ENCODE measurements at places on chromosomes 5 and 9.

- no peak for DNase-seq
These were observed 25.0 kb upstream of the ERMP1 start for GRCh38 chr9:5857928-5858327.

GRCh38 chr5:146751781-146752401, 126.7 kb downstream of the PPP2R2B start:
- DNase-seq = no peak

GRCh38 chr9:92976431-92976830, 29.1 kb downstream of the FGD3 start:
- DNase-seq = no peak

GRCh38 chr9:136587944-136588662, 42.3 kb upstream of the NOTCH1 start:
- DNase-seq = no peak

DNA sequence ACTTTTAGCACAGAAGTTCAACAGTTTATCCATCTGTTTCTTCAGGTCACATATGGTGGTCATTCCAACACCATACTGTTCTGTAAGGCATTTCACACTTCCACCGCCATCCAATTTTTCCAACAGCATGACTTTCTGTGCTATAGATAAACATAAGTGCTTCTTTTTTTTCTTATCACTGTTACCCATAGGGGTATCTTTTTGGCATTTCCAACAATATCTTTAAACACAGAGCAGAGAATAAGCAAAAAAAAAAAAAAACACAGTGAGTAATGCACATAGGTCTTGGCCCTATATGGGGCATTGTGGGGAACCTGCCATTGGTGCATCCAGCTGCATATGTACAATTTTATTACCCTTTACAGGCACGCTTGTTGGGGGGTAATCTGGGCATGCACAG, 12.2 kb upstream of the ZNF367 start:
- no peak for DNase-seq

GRCh38 chr9:84027201-84027600, 46.6 kb downstream of the RMI1 start:
- DNase-seq = no peak

DNA sequence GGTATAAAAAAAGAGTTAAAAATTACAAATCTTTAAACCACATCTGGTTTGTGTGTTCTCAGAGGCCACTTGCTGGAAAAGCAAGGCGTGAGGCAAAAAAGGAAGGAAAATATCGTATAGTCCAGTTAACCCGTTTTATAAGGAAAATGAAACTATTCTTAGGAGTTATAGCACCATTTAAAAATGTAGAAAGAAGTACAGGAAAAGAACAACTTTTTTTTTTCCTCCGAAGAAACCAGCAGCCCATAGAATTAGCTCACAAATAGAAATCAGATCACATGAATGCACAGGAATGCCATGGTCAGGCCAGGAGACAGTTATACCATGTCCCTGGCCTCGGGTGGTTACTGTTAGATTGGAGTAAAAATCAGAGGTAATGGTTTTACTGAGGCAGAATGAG, 241.6 kb downstream of the FBXL7 start:
- no peak for DNase-seq

- no peak for DNase-seq
These were observed 382.9 kb downstream of the GLIS3 start for GRCh38 chr9:3916984-3917383.

DNA sequence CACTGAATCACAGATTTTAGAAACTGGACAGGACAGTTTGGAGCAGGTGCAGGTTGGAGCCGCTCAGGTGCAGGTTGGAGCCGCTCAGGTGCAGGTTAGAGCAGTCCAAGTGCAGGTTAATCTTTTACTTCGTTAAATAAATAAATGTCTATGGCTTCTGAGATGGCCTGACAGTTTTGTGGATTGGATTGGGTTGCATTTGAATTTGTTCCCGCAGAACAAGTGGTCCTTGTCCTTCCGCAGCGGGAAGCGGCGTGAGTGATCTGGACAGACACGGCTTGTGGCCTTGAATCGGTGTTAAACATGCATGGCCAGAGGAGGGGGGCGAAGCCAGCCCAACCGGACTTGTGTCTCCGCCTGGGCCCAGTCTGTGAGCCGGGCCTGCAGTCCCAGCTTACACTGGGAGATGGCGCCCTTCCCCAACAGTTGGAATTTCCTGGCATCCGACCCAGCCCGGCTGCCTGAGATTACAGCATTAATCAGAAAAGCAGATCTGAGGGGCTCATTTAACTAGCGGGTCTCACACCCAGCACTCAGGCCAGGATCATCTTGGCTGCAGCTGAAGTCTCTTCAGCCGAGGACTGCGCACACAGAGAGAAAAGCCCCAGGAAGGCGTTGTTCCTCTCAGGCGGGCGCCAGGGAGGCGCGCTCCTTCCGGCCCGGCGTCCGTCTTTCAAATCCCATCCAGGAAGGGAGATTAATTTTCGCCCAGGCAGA, 1.5 kb upstream of the OLFM1 start:
- DNase-seq = peak; percentile 37

- DNase-seq = no peak
These were observed 41.4 kb upstream of the TIFAB start for GRCh38 chr5:135493406-135494180.

GRCh38 chr9:93635186-93636107, 59.1 kb downstream of the PHF2 start:
- no peak for DNase-seq

GRCh38 chr9:29697011-29697410, 2123.7 kb upstream of the C9orf72 start:
- DNase-seq = no peak

DNA sequence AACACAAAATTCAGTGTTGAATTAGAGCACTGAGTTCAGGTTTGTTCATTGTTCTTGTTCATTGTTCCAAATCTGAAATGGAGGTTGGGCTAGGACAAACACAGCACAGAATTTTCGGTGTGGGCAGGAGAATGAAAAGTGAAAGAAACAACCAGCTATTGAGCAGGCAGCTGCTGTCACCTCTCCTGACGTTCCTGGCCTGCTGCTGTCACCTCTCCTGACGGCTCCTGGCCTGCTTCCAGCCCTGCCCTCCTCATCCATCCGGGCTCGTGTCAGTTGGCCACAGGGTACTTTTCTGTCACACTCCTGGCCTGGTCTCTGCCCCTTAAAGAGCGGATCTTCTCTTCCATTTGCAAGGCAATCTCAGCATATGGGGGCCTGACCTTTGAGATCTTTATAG, 45.2 kb upstream of the CKMT2 start:
- DNase-seq = peak; percentile 65

DNA sequence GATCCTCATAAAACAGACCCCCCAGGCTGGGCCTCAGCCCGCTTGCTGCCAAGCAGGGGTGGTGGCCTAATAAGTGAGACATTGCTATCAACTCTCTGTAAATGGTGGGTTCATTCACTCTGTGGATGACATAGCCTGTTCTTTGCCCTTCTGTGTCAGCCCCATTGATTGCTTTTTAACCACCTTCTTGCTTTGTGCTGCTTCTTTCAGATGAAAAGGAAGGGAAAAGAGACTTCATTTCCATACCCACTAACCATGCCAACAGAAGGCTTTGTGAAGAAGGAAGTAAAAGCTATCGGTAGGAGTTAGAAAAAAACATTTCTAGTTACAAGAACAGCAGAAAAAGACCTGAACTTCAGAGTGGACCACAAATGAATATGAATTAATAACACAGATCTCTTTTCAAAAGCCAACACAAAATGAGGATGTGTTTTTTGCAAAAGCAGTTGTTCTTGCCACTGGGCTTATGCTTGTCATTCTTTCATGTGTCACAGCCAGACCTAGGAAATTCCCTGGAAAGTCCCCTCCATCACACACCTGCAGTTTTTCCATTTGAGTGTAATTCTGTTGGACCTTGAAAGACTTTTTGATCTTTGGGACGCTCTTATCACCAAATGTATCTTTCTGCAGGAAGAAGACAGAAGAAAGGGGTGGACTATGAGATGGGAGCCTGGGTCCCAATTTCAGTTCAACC, 507.7 kb downstream of the CCDC171 start:
- no peak for DNase-seq

DNA sequence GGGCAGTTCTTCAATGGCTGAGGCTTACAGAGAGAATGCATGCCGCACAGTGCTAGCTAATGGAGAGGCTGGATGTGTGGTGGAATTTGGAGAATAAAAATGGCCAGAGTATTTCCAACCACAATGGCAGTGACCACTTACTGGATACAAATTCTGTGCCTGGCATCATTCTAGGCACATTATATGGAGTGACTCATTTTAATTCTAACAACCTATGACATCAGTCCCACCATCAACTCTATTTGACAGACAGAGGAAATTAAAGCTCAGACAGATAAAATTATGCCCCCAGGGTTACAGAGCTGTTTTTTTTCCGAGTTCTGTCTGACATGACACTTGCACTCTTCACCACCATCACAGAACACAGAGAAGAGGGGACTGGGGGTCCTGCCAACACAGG, 105.6 kb upstream of the IL12B start:
- no peak for DNase-seq

GRCh38 chr5:179115845-179116524, 55.8 kb downstream of the ZNF354C start:
- no peak for DNase-seq

DNA sequence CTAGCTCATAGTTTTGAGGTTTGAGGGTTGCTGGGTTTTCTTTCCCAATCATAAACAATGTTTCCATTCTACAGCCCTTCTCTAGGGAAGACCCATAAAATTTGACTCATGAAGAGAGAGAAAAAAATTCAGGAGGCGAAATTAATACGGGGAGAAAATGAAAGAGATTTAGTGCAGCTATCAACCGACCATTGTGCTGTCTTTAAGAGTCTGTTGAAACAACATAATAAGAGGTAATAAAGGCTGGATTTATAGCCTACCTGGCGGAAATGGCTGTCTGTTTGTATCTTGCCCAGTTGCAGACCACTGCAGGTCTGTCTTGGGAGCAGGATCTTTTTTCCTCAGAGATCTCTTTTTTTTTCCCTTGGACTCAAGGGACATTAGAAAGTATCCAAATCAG, 66.9 kb downstream of the TLR4 start:
- DNase-seq = no peak

GRCh38 chr5:73770172-73771025, 144.4 kb downstream of the ARHGEF28 start:
- peak; percentile 34 for DNase-seq

DNA sequence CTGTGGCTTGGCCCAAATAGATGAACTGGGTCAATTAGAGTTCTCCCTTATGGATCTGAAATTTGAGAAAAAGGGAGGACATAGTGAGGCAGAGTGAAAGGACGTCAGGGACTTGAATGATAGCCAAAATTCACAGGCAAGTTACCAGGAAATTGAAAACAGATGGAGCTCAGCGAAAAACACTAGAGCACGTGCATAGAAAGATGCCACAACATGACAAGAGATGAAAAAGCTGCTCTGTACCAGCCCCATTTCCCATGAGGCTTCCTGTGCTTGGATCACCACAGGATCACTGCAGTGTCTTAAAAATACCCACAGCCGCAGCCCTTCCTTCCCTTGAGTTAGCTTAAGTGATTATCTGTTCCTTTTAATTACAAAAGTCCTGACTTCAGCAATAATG, 39.0 kb upstream of the HOMER1 start:
- DNase-seq = no peak

DNA sequence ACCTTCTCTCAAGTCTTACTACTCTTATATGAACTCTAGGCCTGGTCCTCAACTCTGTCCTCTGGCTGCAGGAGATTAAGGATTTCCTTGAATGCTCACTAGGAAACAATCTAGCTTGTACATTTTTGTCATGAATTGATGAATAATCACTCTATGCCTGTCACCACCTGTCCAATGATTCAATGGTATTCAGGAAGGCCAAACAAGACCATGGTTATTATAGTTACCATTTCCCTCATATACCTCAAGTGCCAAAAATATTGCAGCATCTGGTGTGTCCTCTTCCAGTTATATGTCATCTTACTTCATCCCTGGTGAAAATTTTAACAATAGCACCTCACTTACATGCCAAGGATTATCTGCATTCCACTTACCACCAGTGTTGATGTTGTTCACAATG, 179.0 kb upstream of the MOCS2 start:
- DNase-seq = no peak

- DNase-seq = no peak
These were observed 39.8 kb upstream of the PCSK5 start for GRCh38 chr9:75850459-75851200.

DNA sequence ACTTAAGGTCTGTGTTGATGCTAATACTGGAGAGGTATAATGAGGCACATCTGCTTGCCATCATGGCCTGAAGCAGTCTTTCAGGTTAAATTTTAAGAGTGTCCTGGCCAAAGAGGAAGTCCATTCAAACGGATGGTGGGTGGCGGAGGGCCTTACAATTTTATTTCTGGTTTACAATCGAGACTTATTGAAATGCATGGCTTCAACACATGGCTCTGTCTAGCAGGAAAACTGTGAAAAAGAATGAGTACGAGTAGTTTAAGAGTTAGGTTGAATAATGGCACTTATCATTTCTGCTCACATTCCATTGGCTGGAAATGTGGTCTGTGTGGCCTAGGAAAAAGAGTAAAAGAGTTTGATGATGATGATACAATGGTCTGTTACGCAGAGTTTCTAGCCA, 42.1 kb downstream of the LRRC70 start:
- DNase-seq = no peak

GRCh38 chr9:111728617-111729366, 65.9 kb downstream of the SHOC1 start:
- no peak for DNase-seq

GRCh38 chr5:20213803-20214202, 225.8 kb upstream of the CDH18 start:
- DNase-seq = no peak

GRCh38 chr5:96547486-96547885, 114.4 kb upstream of the PCSK1 start:
- no peak for DNase-seq

GRCh38 chr5:134436523-134437339, 25.1 kb upstream of the CDKN2AIPNL start:
- peak; percentile 94 for DNase-seq

DNA sequence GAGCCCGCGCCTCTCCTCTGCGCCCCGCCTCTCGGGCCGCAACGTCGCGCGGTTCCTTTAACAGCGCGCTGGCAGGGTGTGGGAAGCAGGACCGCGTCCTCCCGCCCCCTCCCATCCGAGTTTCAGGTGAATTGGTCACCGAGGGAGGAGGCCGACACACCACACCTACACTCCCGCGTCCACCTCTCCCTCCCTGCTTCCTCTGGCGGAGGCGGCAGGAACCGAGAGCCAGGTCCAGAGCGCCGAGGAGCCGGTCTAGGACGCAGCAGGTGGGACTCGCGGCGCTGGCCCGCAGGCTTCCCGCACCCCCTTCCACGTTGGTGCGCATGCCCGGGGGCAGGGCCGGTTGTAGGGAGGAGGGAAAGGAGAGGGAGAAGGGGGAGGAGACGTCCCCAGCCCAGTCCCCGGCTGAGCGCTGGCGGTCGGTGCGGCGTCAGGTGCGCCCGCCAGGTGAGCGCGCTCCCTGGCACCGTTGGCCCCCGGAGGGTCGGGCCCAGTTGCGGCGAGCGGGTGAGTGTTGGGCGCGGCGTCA, at the start of gene OCLN:
Gene OCLN (plus strand): TSS at position 400 of the 532 bp plus-strand sequence. CDS start 11,455 bp downstream, outside the sequence.
- peak; percentile 74 for DNase-seq

DNA sequence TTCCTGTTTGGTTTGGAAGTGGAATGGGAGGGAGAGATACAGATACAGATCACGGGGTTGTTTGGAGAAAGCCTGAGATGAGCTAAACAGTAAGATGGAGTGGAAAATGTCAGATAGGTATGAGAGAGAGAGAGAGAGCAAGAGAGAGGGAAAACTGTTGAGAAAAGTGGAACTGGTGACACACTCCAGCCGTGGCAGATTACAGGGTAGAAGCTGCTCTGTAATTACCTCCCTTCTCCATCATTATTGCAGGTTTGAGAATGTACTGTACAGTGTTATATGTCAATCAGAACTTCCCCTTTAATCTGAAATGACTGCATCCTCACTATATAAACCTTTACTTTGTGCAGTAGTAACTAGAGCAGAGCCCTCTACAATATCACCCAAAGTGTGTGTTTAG, 74.5 kb upstream of the WWC1 start:
- no peak for DNase-seq

- DNase-seq = no peak
These were observed 1.6 kb upstream of the OBP2B start for GRCh38 chr9:133210609-133211008.
